ENCODE measurements at places on chromosomes 16 and 17. TPM values are rescaled to one million over a fixed set of nuclear protein-coding genes. Genes with fewer than 3 reads are reported as not detected.

DNA sequence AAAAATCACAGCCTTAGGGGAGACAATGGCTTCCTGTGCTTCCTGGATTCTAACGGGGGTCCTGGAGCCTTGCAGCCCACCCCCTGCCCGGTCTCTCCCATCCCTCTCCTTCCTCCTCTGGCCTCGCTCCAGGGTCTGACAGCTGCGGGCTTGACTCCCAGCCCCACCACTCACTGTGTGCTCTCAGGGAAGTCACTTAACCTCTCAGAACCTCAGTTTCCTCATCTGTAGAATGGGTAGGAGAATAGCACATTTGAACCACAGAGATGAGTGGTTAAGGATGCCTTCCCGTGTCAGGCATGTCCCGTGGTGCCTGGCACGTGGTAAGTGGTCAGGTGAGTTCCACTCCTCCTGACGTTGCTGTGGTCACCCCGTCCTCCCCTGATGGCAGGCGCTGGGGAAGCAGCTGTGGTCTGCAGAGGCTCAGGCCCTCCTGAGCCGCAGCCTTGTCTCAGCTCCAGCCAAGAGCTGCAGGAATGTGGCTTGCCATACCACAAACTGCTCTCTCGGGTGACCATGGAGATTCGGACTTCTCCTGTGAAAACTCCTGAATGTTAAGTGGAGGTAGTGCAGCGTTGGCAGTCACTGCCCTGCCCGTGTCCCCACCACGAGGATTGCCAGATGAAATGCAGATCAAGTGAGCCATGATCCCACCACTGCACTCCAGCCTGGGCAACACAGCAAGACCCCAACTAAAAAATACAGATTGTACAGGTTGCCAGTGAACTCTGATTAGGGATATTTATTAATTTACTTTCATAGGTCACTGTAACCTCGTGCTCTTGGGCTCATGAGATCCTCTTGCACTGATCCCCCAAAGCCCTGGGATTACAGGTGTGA is 85.7 kb downstream of the NT5M start:
- DNase-seq = peak; percentile 93

CCDC200 gene
- not detected for total RNA-seq

GPR142 gene
- not detected for total RNA-seq

- DNase-seq = no peak
Observed at GRCh38 chr16:87741700-87742415, 23.9 kb downstream of the KLHDC4 start.

- no peak for DNase-seq
Observed at GRCh38 chr16:74756203-74756602, 18.4 kb downstream of the FA2H start.

- peak; percentile 67 for DNase-seq
Observed at GRCh38 chr16:61887903-61888302, 148.3 kb downstream of the CDH8 start.

SLC26A11 gene
- 10.6 TPM for total RNA-seq

UMOD gene
- total RNA-seq = not detected

GRCh38 chr16:55083052-55083451 is 152.4 kb downstream of the IRX5 start:
- no peak for DNase-seq

CFAP97D1 gene
- total RNA-seq = not detected

KRT14 gene
- not detected for total RNA-seq
